Activated CD4-positive, CD25-positive, alpha-beta regulatory T cell (primary cell): ENCODE measurements at places on chromosomes 2 and 18.

GRCh38 chr2:238134393-238134785 is 4.1 kb upstream of the KLHL30 start:
- DNase-seq = no peak

- DNase-seq = no peak
Observed at GRCh38 chr2:218036371-218036770, 32.7 kb upstream of the RUFY4 start.

- no peak for DNase-seq
Observed at GRCh38 chr2:206422493-206422892, 20.8 kb upstream of the ADAM23 start.

DNA sequence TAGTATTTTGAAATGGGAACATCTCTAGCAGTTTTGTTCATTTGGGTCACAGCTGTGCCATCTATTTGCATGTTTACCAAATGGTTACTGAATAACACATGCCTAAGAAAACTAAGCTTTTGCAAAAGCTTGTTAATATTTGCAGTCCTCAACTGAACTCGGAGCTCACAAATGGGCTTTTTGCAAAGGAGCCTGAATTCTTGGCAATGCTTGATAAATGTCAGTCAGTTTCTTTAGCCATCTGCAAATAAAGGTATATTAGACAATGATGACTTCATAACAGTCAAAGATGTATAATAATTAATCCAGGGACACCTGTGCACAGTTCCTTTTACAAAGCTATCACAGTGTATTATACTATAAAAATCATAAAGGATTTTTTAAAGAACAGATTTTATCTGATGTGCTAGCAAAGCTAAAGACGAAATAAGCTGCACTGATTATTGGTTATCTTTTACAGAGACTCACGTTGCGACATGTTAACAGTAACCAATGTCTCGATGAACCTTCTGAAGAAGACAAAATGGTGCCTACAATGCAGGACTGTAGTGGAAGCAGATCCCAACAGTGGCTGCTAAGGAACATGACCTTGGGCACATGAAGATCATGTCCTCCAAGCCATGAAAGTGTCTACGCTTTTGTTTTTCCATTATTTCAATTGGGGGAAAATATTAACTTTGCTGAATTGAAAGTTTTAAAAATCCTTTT is 248.4 kb upstream of the KCNJ3 start:
- no peak for DNase-seq

- no peak for DNase-seq
Observed at GRCh38 chr2:206733341-206733740, 15.1 kb upstream of the DYTN start.

- DNase-seq = no peak
Observed at GRCh38 chr2:18804536-18804935, 215.2 kb upstream of the NT5C1B start.

DNA sequence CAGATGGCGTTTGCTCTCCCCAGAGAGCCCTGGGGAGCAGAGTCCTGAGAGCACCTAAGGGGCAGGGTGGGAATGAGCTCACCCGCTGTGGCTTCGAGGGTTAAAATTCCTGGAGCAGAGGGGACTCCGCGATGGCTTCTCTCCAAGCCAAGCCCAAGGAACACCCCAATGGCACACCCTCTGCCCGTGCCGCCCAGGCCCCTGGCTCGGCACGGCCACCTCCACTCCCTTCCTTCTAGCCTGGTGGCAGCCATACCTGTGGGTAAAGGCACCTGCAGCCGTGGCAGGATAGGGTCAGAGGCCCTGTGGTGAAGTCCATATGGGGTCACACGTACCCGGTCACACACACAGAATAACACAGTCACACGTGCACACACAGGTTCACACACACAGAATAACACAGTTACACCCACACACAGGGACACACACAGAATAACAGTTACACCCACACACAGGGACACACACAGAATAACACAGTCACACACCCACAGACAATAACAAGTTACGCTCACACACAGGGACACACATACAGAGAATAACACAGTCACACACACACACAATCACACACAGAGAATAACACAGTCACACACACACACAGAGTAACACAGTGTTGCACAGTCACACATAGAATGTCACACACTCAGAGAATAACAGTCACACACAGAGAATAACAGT is 50.5 kb downstream of the RAMP1 start:
- DNase-seq = no peak

DNA sequence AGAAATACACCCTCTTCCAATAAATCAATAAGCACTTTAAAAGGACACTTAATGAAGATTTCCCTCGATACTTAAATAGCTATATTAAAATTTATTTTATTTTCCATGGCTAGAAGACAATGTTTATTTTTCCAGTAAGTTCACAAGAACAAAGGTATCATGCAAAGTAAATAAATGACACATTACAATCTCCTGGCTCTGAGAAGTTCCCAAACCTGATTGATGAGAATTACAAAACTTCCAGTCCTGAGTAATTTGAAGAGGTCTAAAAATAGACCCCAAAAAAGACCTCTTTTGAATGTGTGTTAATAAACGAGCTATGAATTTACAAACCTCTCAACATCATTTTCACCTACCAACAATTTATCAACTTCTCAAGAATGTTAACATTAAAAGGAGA is 1.5 kb upstream of the PEX13 start:
- no peak for DNase-seq

DNA sequence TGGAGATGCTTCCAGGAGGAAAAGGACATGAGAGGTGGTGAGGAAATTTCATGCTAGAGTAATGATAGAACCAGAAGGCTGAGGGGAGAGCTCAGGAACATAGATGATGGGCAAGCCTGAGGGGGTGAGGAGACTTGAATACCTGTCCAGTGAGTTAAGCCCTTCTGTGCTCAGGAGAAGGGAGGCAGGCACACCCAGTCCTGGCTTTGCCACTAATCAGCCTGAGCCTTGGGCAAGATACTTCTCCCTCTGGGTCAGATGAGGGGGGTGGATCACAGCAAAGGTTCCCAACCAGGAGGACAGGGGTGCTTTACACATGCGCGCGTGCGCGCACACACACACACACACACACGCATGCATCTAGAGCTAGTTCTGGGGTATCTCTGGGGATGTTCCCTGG is 151.6 kb upstream of the MSH6 start:
- no peak for DNase-seq

- DNase-seq = peak; percentile 16
Observed at GRCh38 chr18:62715759-62716615, 646 bp downstream of the PHLPP1 start.

- no peak for DNase-seq
Observed at GRCh38 chr2:165114346-165114939, 89.4 kb downstream of the SCN3A start.

GRCh38 chr2:103119352-103119751 is 357.5 kb downstream of the TMEM182 start:
- DNase-seq = no peak

- no peak for DNase-seq
Observed at GRCh38 chr18:59916746-59917145, 16.9 kb downstream of the PMAIP1 start.

GRCh38 chr18:24189007-24189528 is 50.2 kb downstream of the CABYR start:
- no peak for DNase-seq
